ENCODE measurements at places on chromosomes 7 and 10.

DNA sequence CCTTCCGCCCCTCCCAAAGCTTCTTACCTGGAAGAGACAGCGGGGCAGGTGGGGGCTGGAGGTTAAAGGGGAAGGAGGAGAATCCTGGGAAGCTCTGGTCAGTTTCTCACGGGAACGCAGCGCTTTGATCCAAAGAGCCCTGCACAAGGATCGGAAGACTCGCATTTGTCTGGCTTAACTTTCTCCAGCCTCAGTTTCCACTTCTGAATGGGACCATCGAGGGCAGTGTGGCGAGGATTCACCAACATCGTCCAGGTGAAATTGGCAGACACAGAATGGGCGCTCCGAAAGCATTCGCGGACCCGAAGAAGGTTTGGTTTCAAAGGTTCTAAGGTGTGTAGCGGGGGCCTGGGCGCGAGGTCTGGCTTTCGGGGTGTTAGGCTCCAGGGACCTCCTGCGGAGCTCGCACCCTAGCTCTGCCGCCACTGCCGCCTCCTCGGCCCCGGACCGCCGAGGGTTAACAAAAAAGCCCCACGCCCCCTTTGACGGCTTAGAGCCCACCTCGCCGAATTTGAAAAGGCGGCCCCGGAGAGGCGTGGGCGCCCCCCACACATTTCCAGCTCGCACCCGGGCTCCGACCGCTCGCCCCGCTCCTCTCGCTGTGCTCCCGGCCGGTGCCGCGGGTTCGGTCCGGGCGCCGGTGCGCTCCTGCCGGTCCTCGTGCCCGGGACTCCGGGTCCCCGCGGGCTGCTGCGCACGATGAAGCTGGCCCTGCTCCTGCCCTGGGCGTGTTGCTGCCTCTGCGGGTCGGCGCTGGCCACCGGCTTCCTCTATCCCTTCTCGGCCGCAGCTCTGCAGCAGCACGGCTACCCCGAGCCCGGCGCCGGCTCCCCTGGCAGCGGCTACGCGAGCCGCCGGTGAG is at the start of gene COL26A1:
Gene COL26A1 (plus strand): TSS at position 542 of the 862 bp plus-strand sequence. CDS start 158 bp downstream, at position 700.
- no peak for DNase-seq

DNA sequence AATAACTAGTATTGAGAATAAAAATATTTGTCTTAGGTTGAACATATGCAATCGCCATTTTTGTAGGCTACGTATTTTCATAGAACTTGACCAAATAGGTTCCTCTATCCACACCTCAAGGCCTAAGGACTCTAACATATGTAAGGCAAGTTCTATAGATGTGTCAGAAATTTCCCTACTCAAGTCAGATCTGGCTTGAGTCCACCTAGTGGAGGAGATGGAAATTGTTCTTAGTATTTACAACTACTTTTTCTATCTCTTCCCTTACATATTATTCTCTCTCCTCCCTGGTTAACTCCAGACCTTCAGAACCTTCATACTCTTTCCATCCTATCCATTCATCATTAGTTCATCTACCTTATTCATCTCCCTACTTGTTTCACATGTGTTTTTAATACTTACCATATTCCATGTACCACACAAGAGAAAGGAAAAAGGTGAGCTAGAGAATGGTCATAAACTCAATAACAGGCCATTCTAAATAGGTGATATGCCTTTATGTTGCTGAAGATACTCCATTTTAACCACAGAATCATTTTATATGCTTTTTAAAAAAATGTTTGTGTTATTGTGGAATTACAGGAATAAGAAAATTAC is 174.5 kb upstream of the HDAC9 start:
- DNase-seq = peak; percentile 38

- no peak for DNase-seq
Measured at GRCh38 chr7:15667991-15668390, 18.5 kb downstream of the MEOX2 start.

DNA sequence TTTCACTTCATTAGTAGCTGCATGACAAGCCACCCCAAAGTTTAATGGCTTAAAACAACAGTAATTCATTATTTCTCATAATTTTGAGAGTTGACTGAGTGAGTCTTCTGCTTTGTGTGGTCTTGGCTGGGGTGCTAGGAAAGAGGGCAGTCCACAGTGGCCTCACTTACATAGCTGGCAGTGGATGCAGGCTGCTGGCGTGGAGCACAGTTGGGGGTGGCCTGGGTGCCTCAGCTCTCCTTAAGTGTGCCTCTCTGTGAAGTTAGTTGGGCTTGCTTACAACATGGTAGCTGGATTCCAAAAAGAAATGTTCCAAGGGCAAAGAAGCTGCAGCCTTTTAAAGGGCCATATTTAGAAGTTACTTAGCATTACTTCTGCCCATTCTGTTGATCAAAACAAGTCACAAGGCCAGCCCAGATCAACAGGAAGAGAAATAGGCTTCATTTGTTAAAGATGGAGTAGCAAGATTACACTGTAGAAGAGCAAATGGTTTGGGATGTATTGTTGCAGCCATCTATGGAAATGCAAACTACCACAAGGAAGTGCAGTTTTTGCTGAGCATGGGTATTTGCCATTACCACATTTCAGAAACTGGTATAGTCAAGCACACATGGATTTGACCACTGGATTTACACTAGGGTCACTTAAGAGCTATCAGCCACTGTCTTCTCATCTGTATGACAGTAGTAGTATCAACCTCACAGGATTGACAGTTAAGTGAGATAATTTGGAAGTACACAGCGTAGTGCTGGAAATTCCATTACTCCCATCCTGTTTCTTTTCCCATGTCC is 33.6 kb downstream of the ZEB1 start:
- DNase-seq = no peak

GRCh38 chr7:33893377-33893776 is 12.0 kb upstream of the BMPER start:
- DNase-seq = no peak

- DNase-seq = peak; percentile 11
Measured at GRCh38 chr7:96479015-96479645, 157.2 kb upstream of the SLC25A13 start.

Data from CD4-positive, alpha-beta T cell treated with Interleukin-4 for 4 hours (primary cell).